Subcutaneous preadipocyte (primary cell): ENCODE measurements at places on chromosomes 2 and 18. TPM values are rescaled to one million over a fixed set of nuclear protein-coding genes. Genes with fewer than 3 reads are reported as not detected.

The CD226 gene
- under 0.01 and 0.59 TPM in 2 replicates for total RNA-seq

The CHAC2 gene
- 4.0 and 9.2 TPM in 2 replicates for total RNA-seq

The DCTN1 gene
- 108 and 112 TPM in 2 replicates for total RNA-seq

The RESP18 gene
- not detected in 2 replicates for total RNA-seq

The CNDP1 gene
- not detected in 2 replicates for total RNA-seq

The TNFRSF11A gene
- under 0.01 and 0.39 TPM in 2 replicates for total RNA-seq

The RFX8 gene
- total RNA-seq, result 38.2 and 46.7 TPM in 2 replicates

The BMP10 gene
- total RNA-seq, result under 0.01 TPM in 1 of 2 replicates, not detected in the other

The ACMSD gene
- not detected in 2 replicates for total RNA-seq

The GAREM1 gene
- total RNA-seq, result 7.2 and 8.1 TPM in 2 replicates

The REG3G gene
- not detected in 2 replicates for total RNA-seq

The ELOA2 gene
- not detected in 2 replicates for total RNA-seq

The POTEF gene
- not detected in 2 replicates for total RNA-seq

The HOXD13 gene
- 1.6 TPM in 1 of 2 replicates, not detected in the other for total RNA-seq

The TMEM247 gene
- total RNA-seq, result not detected in 2 replicates

The C2orf74 gene
- total RNA-seq, result 2.9 and 6.5 TPM in 2 replicates

The WNT10A gene
- total RNA-seq, result not detected in 2 replicates

The PCARE gene
- total RNA-seq, result not detected in 2 replicates

The HOXD4 gene
- total RNA-seq, result 1.1 and 2.0 TPM in 2 replicates

The REG3A gene
- total RNA-seq, result not detected in 2 replicates

The PFN4 gene
- 0.78 TPM in 1 of 2 replicates, not detected in the other for total RNA-seq
